Sigmoid colon (tissue), 7 donors: ENCODE measurements at places on chromosomes 7 and 10. TPM values are rescaled to one million over a fixed set of nuclear protein-coding genes. Genes with fewer than 3 reads are reported as not detected.

The KNDC1 gene
- polyA plus RNA-seq = 0.15 TPM

The NUTM2A gene
- 0.60 TPM for polyA plus RNA-seq

The CPEB3 gene
- 1.6 TPM for polyA plus RNA-seq

The CYP2E1 gene
- not detected for polyA plus RNA-seq

The DMBT1 gene
- polyA plus RNA-seq = 677 TPM

The SFMBT2 gene
- polyA plus RNA-seq = 3.2 TPM

The SAP25 gene
- polyA plus RNA-seq = not detected

The GNA12 gene
- 18.6 TPM for polyA plus RNA-seq

The GPR37 gene
- polyA plus RNA-seq = not detected

The OR13A1 gene
- not detected for polyA plus RNA-seq

The RPP38 gene
- polyA plus RNA-seq = 18.7 TPM

The C10orf90 gene
- polyA plus RNA-seq = 0.03 TPM

The ANK3 gene
- polyA plus RNA-seq = 10.8 TPM

The CRHR2 gene
- under 0.01 TPM for polyA plus RNA-seq

The RBP4 gene
- polyA plus RNA-seq = 4.2 TPM

The IRF5 gene
- polyA plus RNA-seq = 4.8 TPM

The PIP gene
- not detected for polyA plus RNA-seq

The AGAP5 gene
- 1.2 TPM for polyA plus RNA-seq

The HOXA11 gene
- 4.8 TPM for polyA plus RNA-seq

The CISD1 gene
- polyA plus RNA-seq = 41.9 TPM

The CDK14 gene
- 0.92 TPM for polyA plus RNA-seq
